Tibial nerve (tissue), 4 donors: ENCODE measurements at places on chromosomes 7 and 10.

GRCh38 chr7:26083113-26083512 is 68.9 kb upstream of the NFE2L3 start:
- DNase-seq, result no peak

DNA sequence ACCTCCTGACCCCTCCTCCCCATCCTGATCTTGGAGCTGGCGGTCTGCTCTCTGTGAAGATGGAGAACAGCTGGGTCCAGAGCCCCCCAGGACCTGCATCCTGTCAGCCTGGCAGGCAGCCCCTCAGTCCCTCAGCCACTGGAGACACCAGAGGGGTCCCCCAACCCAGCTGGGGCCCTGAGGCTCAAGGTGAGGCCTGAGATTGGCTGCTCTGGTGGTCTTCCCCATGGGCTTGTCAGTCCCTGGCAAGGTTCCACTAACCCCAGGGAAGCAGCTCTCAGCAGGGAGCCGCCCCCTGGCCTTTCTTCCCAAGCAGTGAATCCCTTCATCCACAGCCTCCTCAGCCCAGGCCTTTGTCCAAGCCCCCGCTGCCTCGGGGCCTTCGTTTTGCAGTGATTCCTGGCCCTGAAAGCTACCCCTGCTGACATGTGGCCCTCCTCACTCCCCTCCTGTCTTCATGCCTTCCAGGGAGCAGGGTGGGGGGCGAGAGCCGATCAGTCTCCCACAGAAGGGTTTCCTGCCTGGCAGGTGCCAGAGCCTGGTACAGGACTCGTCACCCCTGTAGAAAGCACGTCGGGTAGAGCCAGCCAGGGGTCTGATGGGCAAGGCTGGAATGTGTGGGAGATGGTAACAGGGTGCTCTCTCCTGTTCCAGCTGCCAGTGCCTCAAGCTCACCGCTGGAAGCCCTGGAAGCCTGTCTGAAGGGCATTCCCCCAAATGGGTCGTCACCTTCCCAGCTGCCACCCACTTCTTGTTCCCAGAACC is 48.5 kb downstream of the ZNF467 start:
- DNase-seq, result no peak

DNA sequence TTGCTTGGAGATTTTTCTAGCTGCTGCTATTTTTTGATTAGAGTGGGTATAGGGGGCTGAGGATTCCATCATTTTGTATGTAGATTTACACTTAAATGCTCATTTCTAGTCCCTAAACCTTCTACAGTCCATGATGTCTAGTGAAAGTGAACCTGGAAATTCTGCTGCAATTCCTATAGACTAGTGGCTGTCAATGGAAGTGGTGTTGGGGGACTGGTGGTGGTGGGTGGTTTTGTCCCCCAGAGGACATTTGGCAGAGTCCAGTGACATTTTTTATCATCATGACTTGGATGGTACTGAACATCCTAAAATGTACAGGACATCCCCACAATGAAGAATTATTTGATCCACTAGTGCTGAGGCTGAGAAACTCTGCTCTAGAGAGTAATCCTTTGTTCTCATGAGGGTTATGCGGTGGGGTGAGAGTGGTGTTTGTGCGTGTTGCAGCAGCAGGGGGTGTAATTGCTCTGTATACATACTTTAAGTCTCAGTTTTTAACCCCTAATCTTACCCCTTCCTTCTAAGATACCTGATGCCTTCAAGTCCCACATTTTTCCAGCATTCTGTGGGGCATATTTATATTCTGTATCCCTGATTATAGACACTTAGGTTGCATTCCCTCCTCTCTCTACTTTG is 35.0 kb downstream of the KIF11 start:
- DNase-seq, result no peak

GRCh38 chr10:79252450-79252849 is 94.8 kb upstream of the PPIF start:
- DNase-seq, result no peak

- DNase-seq, result no peak
Measured at GRCh38 chr7:36265680-36266079, 112.6 kb downstream of the EEPD1 start.

- no peak for DNase-seq
Measured at GRCh38 chr10:130558746-130559546, 422.8 kb downstream of the GLRX3 start.

- DNase-seq, result no peak
Measured at GRCh38 chr7:29335188-29336083, 140.9 kb downstream of the CHN2 start.

- no peak for DNase-seq
Measured at GRCh38 chr10:11742779-11743298, 657 bp downstream of the ECHDC3 start.

- no peak for DNase-seq
Measured at GRCh38 chr10:63496561-63496960, 24.6 kb upstream of the REEP3 start.

GRCh38 chr7:17255926-17256325 is 42.5 kb upstream of the AHR start:
- no peak for DNase-seq

DNA sequence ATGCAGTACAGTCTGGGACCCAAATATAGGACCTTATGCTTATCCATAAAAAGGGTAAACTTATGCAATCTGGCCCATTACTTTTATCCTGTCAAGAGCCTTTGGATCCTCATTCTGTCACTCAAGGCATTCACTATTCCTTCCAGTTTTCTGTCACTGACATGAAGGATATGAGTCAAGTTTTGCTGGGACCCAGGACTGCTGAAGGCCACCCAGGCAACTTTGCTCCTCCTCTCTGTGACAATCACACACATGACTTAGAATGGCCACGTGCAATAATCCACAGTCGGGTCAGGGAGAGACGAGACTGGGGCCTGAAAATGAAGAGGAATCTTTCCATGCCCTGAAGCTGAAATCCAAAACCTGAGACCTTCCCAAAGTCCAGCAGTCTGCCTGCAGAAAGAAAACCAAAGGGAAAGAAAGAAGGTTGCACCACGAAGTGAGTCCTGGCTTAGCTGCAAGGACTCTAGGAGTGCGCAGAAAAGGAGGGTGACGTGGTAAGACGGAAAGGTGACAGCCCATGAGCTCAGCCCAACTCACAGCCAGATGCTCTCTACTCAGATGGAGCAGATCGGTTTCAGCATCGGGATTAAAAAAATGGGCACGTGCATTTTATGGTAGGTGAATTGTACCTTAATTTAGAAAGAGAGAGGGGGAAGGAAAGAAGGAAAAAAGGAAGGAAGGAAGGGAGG is 67.2 kb downstream of the VOPP1 start:
- DNase-seq, result no peak

DNA sequence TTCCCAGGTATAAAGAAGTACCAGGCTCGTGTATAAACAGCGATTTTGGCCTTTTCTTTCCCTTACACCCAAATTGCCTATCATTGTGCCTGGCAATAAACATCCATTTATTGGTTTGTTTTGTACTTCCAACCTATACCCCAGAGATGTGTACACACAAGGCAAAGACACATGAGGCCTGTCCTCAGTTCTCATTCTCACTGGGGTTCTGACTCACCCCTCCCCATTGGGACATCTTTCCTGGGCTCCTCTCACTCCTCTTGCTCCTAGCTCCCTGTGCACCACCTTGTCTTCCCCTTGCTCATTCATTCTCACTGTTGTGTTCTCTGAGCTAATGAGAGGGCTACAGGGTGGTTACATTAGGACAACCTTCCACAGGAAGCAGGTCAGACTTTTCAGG is 240.7 kb downstream of the ANK3 start:
- no peak for DNase-seq

DNA sequence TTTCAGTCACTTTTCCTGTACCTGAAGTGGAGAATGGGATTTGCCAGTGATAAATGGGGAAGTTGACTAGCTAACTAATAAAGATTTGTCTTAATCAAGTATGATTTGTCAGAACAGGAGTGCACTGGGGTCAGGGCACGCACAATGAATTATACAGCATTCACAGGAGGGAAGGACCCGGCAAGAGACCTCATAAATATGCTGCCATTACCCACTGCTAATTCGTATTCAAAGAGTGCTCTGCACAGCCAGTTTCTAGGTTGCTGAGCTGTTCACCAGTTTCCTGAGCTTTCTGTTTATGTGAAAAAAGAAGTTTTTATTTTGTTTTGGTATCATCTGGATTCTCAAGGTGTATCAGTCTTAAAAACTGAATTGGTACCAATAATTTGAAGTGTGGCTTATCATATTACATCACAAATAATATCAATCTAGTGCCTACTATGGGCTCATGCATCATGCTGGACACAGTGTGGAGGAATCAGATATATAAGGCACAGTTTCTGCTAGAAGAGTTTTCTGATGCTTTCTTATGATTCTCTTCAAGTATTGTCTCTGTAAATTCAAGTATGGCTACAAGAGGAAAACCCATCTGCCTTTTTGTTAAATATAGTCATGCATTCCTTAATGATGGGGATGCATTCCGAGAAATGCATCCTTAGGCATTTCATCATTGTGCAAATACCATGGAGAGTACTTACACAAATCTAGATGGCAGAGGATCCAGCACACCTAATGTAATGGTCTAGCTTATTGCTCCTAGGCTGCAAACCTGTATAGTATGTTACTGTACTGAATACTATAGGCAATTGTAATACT is 202.2 kb downstream of the VTI1A start:
- no peak for DNase-seq

- no peak for DNase-seq
Measured at GRCh38 chr10:1543596-1543995, 193.7 kb downstream of the ADARB2 start.

- no peak for DNase-seq
Measured at GRCh38 chr10:125792342-125793300, 17.0 kb upstream of the MMP21 start.

GRCh38 chr10:72682638-72683037 is 9.3 kb upstream of the MCU start:
- DNase-seq, result no peak

DNA sequence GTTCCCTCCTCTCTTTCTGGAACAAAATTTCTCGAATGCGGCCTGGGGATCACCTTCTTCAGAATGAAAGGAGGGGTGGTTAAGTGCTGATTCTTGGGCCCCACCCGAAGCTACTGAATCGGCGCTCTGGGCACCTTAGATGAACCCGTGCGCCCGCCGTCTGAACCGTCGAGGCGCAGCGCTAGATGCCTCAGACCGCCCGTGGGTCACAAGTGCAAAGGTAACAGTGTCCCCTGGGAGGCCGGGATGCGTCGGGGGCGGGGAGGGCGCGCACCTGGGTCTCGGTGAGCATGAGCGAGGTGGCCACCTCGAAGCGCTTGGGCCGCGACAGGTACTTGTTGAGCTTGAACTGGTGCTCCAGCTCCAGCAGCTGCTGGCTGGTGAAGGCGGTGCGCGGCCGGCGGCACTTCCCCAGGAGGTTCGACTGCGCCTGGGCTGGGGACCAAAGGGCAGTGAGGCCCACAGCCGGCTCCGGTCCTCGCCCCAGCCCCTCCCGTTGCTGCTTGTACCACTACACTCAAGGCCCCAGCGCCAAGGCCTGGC is 4.2 kb downstream of the MNX1 start:
- DNase-seq, result no peak

- DNase-seq, result no peak
Measured at GRCh38 chr7:38034062-38034908, 113.8 kb downstream of the EPDR1 start.
